ENCODE measurements at places on chromosomes 5 and 9.
A peak's percentile ranks its signal among the peaks of the same experiment; 100 is the strongest.

- no peak overlapping the region for H3K4me3 ChIP-seq
- no peaks in the 10 kb centered on the region for H3K27me3 ChIP-seq
- DNase-seq, result no peak
Observed at GRCh38 chr9:89317282-89317681, 1.0 kb upstream of the SECISBP2 start.

- no peak overlapping the region for H3K27ac ChIP-seq
- no peak overlapping the region for H3K4me3 ChIP-seq
- no peaks in the 10 kb centered on the region for H3K36me3 ChIP-seq
- DNase-seq, result no peak
- no peaks in the 10 kb centered on the region for H3K27me3 ChIP-seq
Observed at GRCh38 chr5:52657247-52657645, 130.5 kb upstream of the ITGA1 start.

DNA sequence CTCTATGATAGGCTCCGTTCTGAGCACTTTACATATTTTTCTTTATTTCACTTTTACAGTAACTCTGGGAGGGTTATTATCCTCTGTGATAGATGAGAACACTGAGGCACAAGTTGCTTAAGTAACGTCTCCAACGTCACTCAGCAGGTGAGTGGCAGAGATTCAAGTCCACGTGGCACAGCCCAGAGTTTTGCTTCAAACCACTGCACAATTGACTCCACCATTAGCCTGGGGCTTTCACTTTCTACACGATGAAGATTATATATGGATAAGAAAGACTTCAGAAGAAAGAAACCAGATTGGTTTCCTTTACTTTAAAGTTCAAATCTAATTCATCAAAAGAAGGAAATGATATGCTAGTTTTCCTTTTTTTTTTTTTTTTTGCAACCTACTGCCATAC lies 245.9 kb downstream of the SYK start:
- no peak overlapping the region for H3K27ac ChIP-seq
- peaks cover 3% of the 10 kb centered on the region for H3K27me3 ChIP-seq
- no peak for DNase-seq
- no peak overlapping the region for H3K4me3 ChIP-seq
- no peaks in the 10 kb centered on the region for H3K4me1 ChIP-seq

- DNase-seq, result no peak
- no peaks in the 10 kb centered on the region for H3K27me3 ChIP-seq
- no peaks in the 10 kb centered on the region for H3K4me1 ChIP-seq
- no peaks in the 10 kb centered on the region for H3K36me3 ChIP-seq
Observed at GRCh38 chr9:121411993-121412392, 41.9 kb upstream of the STOM start.

- no peaks in the 10 kb centered on the region for H3K4me1 ChIP-seq
- no peak overlapping the region for H3K4me3 ChIP-seq
- H3K36me3 ChIP-seq, result no peaks in the 10 kb centered on the region
- DNase-seq, result no peak
- H3K27me3 ChIP-seq, result no peaks in the 10 kb centered on the region
- H3K27ac ChIP-seq, result no peak overlapping the region
Observed at GRCh38 chr9:75988663-75989062, 98.2 kb downstream of the PCSK5 start.

- no peaks in the 10 kb centered on the region for H3K27me3 ChIP-seq
- H3K4me3 ChIP-seq, result no peak overlapping the region
- no peaks in the 10 kb centered on the region for H3K36me3 ChIP-seq
- DNase-seq, result no peak
- H3K27ac ChIP-seq, result peak overlapping the region; percentile 33
Observed at GRCh38 chr5:68682400-68683160, 411.2 kb upstream of the SLC30A5 start.

DNA sequence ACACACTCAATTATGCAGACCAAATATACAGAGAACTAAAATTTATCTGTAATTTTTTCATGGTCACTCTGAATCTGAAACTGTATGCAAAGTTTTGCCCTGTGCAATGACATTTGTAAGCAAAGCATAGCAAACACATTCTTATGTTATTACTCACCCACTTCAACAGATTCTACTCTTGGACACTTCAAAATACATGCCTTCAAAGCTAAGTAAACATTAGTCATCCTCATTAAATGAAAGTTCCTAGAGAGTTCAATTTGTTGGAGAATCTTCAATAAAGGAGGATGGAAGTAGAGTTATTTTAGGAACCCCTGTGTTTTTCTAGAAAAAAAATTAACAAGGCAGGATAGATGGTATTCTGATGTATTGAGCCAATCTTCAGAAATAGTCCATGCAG lies 639.7 kb upstream of the C9orf72 start:
- no peaks in the 10 kb centered on the region for H3K4me1 ChIP-seq
- no peak overlapping the region for H3K4me3 ChIP-seq
- DNase-seq, result no peak

DNA sequence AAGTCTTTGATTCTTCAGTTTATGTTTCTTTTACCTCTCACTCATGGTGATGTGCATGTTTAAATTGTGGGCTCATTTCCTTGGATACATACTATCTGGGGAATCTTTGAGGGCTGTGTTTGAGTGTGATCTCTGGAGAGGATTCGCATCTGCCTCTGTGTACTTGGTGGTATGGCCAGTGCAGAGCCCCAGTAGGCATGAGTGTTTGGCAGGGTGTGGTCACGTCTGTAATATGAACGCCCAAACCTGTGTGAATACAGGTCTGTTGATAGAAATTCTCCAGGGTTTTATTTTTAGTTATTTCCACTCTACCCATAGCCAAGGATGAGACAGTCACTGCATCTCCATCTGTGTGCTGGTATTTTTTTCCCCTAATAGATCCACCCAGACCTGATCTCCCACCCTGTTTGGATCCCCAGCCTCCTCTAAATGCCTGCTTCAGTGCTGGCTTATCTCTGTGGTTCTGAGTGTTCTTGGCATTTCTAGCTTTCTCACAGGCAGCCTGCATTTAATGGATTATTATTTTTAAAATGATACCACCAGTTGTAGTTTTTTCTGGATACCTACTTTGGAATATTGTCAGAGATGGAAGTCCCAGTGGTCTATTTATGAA lies 37.5 kb downstream of the TJP2 start:
- no peaks in the 10 kb centered on the region for H3K36me3 ChIP-seq
- H3K27ac ChIP-seq, result no peak overlapping the region
- H3K4me3 ChIP-seq, result no peak overlapping the region
- H3K27me3 ChIP-seq, result no peaks in the 10 kb centered on the region
- H3K4me1 ChIP-seq, result no peaks in the 10 kb centered on the region

DNA sequence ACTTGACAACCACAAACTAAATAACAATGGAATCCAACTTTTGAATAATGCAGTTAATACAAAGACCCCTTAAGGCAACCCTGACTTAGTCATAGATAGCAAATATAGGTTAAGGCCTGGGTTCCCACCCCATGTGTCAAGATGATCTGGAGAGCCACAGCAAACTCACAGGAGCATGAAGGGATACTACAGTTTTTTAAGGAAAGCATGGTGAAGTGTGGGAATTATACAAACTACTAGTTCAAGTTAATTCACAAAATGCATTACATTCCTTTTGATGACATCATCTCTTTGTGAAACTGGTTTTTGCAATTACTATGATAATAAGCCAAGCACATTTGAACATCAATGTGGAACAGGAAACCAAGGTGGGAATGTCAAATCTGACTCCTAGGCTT lies 50.6 kb downstream of the LHFPL2 start:
- H3K36me3 ChIP-seq, result no peaks in the 10 kb centered on the region
- DNase-seq, result no peak
- H3K4me1 ChIP-seq, result peaks cover 48% of the 10 kb centered on the region
- H3K27me3 ChIP-seq, result no peaks in the 10 kb centered on the region

GRCh38 chr5:82911910-82912309 lies 165.3 kb downstream of the TMEM167A start:
- no peaks in the 10 kb centered on the region for H3K27me3 ChIP-seq
- DNase-seq, result no peak
- H3K27ac ChIP-seq, result no peak overlapping the region
- H3K4me3 ChIP-seq, result no peak overlapping the region
- H3K36me3 ChIP-seq, result no peaks in the 10 kb centered on the region

DNA sequence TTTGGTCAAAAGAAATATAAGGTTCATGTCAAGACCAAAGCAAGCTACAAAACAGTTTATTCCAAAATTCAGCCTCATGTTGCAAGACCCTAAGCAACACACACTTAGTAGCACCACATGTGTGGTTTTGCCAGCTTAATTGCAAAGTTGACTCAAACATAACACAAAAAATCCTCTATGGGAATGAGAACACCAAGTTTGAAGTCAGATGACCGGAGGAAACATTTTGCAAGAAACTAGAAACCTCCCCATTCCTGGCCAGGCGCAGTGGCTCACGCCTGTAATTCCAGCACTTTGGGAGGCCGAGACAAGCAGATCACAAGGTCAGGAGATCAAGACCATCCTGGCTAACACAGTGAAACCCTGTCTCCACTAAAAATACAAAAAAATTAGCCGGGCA lies 261.8 kb downstream of the EBF1 start:
- no peaks in the 10 kb centered on the region for H3K27me3 ChIP-seq
- no peaks in the 10 kb centered on the region for H3K36me3 ChIP-seq
- H3K4me3 ChIP-seq, result no peak overlapping the region
- H3K4me1 ChIP-seq, result no peaks in the 10 kb centered on the region
- DNase-seq, result no peak

DNA sequence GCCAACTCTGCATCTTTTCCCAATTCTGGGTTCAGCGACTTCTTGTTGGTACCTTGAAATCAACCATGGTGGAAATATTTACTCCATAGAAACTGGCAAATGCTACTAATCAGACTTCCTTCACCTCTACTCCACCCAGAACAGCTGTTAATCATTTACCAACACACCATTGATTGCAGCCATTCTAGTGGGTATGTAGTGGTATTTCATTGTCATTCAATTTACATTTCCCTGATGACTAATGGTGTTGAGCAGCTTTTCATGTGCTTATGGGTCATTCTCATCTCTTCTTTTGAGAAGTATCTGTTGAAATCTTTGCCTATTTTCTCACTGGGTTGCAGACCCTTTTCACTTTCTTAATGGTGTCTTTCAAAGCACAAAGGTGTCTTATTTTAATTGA lies 122.4 kb upstream of the MSX2 start:
- H3K36me3 ChIP-seq, result no peaks in the 10 kb centered on the region
- peaks cover 3% of the 10 kb centered on the region for H3K27me3 ChIP-seq
- DNase-seq, result no peak
- H3K27ac ChIP-seq, result no peak overlapping the region
- no peaks in the 10 kb centered on the region for H3K4me1 ChIP-seq

DNA sequence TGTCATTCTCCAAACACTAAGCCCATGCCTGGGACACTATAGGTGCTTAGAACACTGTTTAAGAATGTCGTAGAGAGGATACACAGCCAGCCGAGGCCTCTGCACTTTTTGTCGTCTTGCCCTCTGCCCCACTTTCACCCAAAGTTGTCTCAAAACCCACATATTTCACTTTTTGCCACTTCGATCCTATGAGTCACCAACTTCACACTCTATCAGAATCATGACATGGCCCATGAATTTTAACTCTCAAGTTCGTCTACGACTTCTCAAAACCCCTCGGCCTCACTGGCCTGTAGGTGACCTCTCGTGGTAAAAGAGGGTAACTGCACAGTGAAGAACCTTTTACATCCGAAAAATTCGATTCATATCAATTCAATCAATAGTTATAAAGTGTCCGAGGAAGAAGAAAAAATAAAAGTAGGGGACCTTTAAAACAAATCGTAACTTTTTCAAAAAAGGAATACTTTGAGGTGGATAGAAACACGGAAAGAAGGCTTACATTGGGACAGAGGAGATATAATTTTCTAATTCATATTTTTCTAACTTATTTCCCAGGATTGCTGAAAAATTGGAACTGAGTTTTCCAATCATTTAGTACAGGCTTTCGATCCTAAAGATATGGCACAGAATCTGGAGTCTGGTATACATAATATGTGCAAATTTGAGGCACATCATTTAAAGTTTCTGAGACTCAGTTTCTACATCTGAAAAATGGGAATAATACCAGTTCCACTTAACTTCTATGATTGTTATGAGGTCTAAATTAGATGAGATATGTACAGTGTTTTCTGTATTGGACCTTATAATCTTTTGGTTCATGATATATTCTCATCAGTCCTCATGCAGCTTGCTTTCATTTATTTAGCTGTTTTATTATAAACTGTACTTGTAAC lies 122.6 kb downstream of the APBA1 start:
- H3K4me3 ChIP-seq, result no peak overlapping the region
- no peaks in the 10 kb centered on the region for H3K36me3 ChIP-seq
- H3K27ac ChIP-seq, result no peak overlapping the region
- H3K4me1 ChIP-seq, result no peaks in the 10 kb centered on the region
- H3K27me3 ChIP-seq, result no peaks in the 10 kb centered on the region

DNA sequence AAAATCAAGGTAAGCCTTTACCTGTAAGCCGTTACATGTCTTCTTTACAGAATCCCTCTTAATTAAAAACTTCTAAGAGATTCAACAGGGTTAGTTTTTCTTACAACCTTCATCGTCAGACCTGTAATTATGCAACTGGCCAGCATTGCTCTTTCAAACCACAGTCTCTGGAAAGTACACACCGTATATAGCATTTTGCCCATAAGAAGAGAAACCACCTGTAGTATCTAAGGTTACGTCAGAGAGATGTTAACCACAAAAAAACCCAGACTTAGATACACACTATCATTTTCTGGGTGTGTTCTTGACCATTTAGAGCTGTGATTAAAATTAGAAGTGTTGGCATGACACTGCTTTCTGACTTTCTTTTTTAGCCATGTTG lies 140.0 kb downstream of the MUSK start:
- no peaks in the 10 kb centered on the region for H3K36me3 ChIP-seq
- no peak for DNase-seq
- no peak overlapping the region for H3K27ac ChIP-seq
- no peaks in the 10 kb centered on the region for H3K27me3 ChIP-seq
- no peaks in the 10 kb centered on the region for H3K4me1 ChIP-seq
- H3K4me3 ChIP-seq, result no peak overlapping the region

DNA sequence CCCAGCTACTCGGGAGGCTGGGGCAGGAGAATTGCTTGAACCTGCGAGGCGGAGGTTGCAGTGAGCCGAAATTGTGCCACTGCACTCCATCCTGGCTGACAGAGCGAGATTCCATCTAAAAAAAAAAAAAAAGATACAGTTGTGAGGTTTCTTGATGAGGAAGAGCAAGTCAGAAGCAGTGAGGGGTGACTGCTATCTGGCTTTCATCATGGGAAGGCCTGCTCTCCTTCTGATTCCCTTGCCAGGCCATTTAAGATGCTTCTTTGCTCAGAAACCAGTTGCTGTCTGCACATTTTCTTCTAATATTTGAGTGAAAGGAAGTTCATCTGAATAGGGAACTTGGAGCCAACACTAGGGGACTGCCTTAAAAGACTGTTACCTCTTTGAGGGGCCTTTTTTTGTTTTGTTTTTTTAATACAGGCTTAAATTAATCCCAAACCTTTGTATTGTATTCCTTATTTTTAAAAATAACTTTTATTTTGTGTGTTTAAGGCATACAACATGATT lies 201.9 kb downstream of the ARHGAP26 start:
- no peak overlapping the region for H3K4me3 ChIP-seq
- H3K4me1 ChIP-seq, result no peaks in the 10 kb centered on the region
- H3K27me3 ChIP-seq, result no peaks in the 10 kb centered on the region
- no peaks in the 10 kb centered on the region for H3K36me3 ChIP-seq
- DNase-seq, result no peak
